ENCODE measurements at places on chromosomes 16 and 17.

GRCh38 chr17:50605429-50605828 is 29.3 kb upstream of the ABCC3 start:
- no peak for DNase-seq

GRCh38 chr16:4270595-4270994 is 2.2 kb downstream of the TFAP4 start:
- no peak for DNase-seq

DNA sequence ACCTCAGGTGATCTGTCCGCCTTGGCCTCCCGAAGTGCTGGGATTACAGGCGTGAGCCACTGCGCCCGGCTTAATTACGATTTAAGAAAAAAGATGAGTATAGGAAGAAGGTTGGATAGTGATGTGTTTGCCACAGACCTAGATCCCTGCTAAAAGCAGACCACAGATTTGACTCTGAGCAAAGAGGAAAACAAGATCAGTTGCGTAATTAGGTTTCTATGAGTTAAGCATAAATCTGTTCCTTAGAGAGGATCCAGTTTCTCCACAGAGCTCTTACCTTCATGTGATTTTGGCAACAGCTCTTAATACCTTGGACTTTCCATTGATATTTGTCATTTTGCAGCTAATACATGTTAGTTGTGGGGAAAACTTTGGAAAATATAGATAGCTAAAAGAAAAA is 31.1 kb downstream of the CDH1 start:
- DNase-seq = no peak

DNA sequence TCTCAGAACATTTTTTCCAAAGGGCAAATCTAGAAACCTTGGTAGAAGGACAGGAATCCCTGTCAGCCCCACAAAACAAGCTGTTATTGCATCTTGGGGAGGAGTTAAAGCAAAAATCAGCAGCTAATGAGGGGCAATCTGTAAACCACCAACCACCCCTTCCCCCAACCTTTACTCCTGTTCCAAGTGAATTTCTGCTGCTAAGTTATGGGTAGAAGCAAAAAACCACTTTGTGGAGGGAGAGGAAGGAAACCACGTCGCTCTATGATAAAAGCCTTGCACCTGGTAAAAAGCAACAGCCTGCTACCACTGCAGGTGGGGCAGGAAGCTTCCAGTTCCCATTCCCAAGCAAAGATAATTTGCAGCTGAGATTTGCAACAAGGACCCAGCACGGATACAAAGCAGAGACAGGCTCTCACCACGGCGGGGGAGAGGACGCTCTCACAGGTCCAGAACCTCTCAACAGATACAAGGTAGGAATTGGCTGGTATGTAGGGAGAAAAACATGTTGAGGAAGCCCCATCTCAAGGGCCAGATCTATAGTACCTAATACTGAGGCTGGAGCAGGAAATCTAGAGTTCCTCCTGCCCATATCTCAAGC is 10.7 kb downstream of the ABCA8 start:
- no peak for DNase-seq

GRCh38 chr17:81252326-81252986 is 13.3 kb downstream of the NDUFAF8 start:
- DNase-seq = no peak

DNA sequence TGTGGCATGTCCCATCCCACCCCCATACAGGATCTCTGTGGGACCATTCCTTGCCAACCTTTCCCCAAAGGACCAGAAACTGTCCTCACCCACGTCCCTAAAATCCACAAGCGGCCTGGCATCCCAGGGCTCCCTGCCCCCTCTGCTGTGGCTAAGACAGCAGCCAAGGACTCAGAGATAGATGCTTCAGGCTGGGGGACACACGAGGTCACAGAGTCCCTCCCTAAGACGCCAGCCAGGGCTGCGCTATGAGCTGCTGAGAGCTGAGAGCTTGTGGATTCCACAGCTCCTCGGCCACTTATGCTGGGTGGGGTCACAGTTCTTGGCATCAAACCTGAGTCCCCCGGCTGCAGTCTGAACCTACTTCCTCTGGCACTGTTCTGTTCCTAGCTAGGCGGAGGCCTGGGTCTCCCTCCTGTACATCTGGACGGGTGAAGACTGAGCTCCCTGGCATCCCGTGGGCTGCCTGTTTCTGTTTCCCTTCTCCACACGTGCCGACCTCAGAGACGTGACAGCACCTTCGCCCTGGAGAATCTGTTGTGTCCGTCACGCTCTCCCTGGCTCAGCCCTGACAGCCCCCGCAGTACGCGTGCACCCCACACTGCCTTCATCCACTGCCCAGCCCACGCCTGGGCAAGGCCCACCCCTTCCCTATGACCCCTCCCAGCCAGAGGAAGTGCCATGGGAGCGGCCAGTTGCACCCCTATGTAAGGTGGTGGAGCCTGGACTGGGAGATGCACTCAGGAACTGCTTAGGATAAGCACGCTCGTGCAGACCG is 61.2 kb downstream of the ENGASE start:
- DNase-seq = no peak

DNA sequence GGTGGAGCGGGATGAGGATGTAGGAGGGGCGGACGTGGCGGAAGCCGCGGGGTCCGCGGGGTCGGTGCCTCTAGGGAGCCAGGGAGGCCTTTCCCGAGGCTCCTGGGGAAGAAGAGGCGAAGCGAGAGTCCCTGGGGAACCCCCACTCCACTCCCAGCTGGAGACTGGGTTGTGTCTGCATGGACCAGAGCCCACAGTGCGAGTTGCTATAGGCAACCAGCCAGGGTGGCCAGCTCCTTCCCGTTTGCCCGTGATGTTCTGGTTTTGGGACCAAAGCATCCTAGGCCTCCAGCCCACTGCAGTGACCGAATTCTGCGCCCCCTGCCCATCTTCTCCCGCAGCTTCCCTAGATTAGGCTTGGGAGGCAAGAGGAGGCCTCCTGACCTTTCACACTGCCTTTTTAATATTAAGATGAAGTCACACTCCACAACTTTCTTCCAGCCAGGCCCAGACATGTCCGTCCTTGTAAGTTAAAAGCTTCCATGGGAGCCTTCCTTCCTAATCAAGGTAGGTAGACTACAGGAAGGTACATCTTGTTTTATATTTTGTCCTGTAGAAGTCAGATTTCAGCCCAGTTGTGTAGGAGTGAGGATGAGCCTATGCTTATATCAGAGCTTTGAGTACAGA is 469 bp downstream of the AMZ2 start:
- DNase-seq = no peak

DNA sequence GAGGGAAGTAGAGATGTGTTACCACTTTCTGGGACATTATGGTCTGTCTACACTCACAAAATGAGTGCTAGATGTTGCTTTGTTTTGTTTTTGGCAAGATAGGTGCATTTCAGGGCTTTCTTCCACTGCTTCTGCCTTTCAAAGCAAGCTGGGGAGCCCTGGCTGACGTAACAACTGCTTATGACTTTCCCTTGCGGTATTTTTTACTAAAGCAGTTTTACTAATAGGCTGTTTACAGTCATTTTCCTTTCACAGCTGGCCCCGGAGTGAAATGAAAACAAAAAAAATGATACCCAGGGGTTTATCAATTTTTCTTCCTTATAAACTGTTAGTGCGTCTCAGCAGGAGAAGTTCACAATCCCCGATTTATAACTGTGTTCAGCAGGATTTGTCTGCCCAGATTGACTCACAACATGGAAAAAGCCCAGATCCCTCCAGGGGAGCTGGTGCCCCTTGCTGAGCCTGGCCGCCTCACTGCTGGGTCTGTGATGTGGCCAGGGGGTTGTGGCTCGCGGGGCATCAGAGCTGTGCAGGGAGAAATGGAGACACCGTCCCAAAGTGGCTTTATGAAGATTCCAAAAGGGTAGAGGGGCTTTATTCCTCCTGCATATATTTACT is 184.4 kb upstream of the HS3ST3A1 start:
- no peak for DNase-seq

Data from NCI-H187 (cell line).